ENCODE measurements at places on chromosomes 6 and 20.

GRCh38 chr6:98146656-98147055 lies 687.7 kb upstream of the POU3F2 start:
- DNase-seq: no peak

DNA sequence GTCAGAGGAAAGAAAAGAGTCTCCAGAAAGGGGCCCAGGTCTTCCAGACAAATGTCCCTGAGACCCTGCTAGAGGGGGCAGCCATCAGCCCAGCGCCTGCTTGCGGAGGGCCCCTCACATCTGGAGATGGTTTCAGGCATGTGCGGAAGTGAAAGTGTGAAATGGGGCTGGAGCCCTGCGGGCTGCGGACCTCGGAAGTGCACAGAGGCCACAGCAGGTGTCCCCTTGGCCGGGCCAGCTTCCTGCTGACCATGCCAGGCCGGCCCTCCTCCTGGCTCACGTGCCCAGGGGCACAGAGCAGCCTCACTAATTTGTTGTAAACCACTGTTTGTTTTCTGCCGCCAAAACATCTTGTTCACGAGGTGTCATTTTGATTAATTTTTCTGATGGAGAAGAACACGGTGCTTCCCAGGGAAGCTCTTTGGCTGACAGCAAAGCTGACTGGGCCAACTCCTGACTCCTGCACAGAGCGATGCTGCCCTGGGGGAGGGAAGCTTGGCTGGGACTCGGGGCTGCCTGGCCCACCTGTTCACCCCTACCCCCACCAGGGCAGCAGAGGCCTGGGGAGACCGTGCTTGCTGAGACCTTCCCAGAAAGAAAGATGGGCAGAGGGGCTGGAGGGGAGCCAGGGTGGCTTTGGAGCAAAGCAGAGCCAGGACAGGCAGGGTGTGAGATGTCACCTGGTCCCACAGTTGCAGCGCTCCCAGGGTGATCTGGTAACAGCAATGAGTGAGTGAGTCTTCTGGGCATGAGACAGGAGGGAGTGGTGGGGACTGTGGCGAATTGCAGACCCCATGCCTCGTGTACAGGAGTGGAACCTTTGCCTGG lies 54.2 kb downstream of the BCAS4 start:
- no peak for DNase-seq

DNA sequence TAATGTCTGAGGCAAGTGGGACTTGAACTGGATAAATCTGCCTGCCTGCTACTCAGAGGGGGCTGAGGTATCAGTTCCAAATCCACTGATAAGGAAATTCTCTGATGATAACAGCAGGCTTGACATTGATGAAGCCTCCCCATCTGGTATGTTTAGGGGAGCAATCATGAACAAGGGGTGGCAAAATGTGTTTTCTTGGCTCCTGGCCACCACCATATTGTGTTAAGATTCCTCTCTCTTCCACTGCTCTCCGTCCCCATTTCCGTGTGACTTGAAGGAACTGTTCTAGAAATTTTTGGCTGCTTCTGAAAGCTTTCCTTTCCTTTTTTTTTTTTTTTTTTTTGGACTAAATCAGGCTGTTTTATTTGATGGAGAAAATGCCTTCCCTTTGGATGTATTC lies 335.3 kb upstream of the NRSN1 start:
- no peak for DNase-seq

GRCh38 chr20:41152108-41152757 lies 14.9 kb downstream of the PLCG1 start:
- no peak for DNase-seq
